ENCODE measurements at places on chromosomes 1 and 21.

DNA sequence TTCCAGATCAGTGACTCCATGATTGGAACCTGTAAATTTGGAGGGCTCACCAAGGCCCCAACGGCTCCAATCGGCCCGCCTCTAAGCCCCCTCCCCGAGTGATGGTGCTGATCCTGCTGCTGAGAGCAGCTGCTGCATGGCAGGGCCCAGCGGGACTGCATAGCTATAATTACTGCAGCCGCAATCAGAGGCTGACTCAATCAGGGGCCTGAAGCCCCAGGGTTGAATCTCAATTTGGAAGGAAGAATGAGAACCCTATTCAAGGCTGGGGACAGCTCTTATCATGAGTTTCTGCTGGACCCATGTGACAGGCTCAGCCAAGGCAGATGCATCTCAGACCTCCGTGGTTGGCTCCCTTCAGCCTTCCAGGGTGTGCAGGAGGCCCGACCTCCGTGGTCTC, 42.8 kb upstream of the MAGOH start:
- no peak for DNase-seq

DNA sequence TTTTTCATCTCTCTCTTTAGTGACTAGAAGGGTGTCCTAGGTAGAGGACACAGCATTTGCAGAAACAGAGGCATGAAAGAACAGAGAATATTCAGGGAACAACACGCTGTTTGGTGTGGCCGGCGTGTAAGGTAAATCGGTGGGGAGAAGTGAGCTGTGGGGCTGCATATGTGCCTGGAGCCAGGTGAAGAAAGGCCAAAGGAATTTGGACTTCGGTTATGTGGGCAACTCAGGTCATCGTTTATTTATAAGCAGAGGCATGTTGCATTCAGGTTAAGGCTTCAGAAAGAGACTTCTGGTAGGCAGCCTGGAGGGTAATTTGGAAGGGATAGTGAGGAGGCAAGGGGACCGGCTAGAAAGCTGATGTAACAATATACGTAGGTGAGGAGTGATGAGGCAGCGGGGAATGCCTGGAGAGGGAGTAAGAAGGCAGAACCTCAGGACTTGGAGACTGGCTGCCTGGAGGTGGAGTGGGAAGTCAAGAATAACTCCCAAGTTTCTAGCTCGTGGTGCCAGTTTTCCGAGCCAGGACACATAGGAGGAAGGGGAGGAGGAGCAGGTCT, 64.1 kb upstream of the ACOT11 start:
- DNase-seq, result no peak

DNA sequence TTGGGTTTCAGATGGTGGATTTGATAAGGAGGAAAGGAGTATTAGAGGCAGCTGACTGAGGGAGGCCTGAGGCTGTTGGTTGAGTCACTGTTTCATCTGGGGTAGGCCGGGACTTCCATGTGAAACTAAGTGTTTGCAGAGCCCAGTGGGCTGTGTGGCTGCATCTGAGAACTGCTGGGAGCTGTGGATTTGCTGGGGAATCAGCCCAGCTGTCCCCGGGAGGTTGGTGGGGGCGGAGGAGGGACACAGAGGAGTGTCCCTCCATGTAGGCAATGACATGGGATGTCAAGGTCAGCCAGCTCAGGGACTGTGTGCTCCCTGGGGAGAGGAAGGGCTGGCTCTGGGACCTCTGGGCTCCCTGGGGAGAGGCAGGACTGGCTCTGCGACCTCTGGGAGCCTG, 36.4 kb downstream of the SLC2A7 start:
- no peak for DNase-seq

GRCh38 chr1:7995437-7995836, 30.7 kb downstream of the ERRFI1 start:
- no peak for DNase-seq

DNA sequence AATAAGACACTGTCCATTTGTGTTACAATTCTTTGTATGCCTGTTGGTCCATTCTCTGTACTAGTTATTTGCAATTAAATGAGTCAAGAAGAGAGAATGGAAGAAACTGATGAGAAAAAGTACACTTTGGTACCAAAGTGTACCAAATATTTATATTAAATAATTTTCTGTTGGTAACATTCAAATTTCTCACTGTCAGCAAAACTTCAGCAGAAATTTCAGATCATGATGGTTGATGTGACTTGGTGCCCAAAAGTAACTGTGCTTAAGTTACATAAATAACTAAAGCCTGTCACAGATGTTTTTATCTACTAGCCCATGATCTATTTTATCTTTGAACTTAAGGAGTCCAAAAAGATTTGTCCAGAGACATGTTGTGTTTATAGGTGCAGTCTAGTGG, 274.4 kb upstream of the CXADR start:
- no peak for DNase-seq

GRCh38 chr1:67824766-67825165, 8.5 kb downstream of the GNG12 start:
- no peak for DNase-seq

- no peak for DNase-seq
These were observed 1.1 kb downstream of the DPYD start for GRCh38 chr1:97919585-97920261.

- DNase-seq, result no peak
These were observed 52.9 kb downstream of the FOXJ3 start for GRCh38 chr1:42282024-42282579.

DNA sequence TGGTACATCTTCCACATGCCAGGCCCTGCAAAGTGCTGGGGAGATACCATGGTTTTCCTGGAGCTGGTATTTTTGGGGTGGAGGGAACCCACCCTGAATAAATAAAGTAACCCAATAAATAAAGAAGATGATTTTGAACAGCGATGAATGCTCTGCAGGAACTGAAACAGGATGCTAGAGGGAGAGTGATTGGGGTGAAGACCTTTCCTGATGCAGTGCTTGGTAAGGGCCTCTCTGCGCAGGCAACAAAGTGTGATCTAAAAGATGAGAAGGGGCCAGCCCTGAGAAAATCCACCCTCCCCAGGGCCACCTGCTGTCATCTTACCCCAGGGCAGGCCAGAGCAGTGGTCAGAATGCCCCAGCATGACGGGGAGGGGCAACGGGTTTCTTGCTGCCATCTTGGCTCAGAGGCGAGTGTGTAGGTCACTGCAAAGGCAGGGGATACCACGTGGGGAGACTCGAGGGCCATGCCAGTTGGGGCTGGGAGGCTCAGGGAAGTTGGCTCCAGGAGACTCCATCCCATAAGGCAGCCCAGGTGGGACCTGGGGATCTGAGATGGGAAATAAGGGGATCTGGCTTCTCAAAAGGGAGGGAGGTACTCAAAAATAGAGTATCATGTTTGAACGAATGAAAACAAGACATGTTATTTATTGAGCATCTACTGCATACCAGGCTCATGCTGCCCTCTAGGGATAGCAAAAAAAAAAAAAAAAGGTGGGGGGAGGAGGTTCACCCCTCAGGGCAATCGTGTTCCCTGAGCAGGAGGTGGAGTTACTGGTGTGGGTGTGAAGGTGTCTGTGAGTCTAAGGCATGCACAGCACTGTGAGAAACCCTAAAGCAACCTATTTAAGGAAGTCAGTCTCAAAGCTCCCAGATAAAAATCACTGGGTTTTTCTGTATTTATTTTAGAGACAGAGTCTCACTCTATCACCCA, 2.8 kb downstream of the SRARP start:
- no peak for DNase-seq

GRCh38 chr1:174850726-174851125, 149.0 kb upstream of the CACYBP start:
- no peak for DNase-seq

- DNase-seq, result no peak
These were observed 14.8 kb downstream of the ATP1B1 start for GRCh38 chr1:169121146-169121923.

- no peak for DNase-seq
These were observed 263.4 kb downstream of the FOXD2 start for GRCh38 chr1:47701283-47701682.

DNA sequence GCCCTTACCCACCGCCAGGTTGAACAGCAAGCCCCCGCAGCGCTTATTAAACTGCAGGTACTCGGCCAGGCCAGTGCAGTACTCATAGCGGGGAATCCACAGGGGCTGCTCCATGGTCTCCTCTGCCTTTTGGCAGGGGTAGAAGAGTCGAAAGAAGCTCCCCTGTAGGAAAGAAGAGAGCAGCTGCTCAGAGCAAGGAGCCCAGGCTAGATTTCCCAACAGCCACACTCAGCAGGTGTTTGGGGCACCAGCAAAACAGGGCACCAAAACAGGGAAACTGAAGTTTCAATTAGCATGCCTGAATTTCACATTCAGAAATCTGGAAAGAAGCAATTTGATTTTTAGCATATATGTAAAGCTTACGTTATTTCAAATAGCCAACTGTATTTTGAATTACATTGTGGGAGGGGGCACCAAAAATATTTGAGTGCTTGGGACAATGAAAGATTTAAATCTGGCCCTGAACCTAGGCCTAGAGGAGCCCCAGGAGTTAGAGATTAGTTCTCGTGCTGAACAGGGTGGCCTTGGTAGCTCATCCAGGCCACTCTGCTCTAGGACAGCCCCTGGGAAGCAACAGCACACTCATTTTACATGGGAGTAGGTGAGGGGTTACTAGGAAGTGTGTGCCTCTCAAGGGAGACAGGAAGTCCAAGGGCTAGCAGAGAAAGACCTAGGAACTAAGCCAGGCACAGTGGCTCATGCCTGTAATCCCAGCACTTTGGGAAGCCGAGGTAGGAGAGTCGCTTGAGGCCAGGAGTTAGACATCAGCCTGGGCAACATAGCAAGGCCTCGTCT, 8.2 kb downstream of the PAFAH2 start:
- no peak for DNase-seq

DNA sequence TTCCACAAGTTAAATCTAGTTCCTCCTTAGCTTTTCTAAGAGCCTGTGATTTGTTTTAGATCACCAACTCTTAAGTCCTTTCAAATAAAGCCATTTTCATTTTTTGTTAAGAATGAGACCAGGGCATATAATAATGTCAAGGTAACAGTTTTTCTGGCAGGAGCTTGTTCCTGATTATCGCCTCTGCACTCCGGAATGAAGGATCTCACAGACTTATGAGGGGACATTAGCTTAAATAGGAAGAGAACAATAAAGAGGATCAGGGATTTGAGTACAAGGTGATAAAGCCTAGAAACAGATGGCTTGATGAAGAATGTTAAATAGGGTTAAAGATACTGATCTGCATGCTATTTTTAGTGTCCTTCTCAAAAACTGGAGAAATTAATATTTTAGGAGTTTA, 13.6 kb upstream of the OTUD7B start:
- DNase-seq, result no peak

DNA sequence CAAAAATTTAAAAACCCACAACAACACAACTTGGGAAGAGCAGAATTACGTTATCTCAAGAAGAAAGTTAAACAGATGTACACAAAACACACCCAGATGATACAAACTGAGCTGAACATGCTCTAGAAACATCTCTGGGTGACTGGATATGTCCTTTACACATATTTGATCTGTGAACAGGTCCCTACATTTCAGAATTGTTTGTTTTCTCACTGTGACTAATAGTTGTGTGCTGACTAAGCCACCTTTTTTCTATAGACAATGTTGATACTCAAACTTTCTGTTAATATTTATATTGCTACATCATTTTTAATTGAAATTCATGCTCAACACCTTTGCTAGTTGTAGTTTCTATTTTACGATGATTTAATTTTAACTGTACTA, 1.0 kb upstream of the F11R start:
- no peak for DNase-seq

DNA sequence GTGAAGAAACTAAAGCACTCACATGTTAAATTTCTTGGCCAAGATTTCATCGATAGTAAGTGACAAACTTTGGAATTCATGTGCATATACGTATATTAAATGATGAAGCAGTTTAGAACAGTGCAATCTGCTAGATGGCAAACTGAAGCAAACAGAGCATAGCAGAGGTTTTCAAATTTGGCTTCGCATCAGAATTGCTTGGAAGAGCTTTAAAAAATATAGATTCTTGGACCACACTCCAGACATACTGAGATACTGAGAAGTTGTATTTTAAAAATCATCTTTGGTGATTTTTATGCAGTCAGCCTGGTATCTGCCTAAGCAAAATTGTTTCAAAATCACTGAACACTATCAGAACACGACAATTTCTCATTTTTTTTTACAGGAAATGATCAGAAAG, 709.2 kb downstream of the PLA2G4A start:
- no peak for DNase-seq

- no peak for DNase-seq
These were observed 15.4 kb downstream of the AMPD2 start for GRCh38 chr1:109634771-109635750.

GRCh38 chr1:29716306-29716705, 480.0 kb downstream of the PTPRU start:
- DNase-seq, result no peak

DNA sequence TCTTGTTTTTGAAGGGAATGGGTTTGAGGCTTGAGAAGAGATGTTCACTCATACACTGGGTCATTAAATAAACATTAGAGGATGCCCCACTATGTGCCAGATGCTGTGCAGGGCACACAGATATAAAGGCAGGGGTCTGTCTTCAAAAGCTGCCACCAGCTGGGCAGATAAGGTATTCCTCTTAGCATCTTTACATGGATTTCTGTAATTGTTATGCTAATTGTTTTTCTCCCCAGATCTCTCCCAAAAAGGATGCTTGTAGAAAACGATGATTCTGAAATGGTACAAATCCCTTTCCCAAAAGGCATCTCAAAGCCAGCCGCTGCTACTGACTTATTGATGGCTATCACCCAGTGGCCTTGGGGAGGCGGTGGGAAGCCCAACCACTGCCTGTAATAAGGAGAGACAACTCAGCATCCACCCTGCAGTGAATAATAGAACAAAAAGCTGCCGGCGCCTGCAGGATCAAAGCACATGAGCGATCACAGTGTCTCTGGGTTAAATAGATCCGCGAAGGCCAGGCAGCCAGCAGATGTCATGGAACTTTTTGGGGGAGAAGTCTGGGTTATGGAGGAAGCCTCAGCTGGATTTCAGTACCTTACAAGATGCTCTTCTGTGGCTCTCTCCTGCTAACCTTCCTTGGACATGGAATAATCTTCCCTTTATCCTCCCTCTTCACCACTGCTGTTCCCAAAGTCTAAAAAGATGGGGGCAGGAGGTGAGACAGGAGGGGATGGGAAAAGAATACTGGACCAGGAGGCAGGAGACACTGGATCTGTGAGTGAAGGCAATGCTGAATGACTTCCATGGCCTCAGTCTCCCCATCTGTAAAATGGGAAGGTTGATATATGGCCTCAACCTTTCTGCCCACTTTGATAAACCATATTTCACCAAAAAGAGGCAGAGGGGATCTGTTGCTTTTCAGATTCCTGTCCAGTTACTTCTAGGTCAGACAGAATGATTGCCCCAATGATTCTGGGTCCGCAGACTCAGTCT, 54.8 kb upstream of the CD34 start:
- no peak for DNase-seq

- DNase-seq, result no peak
These were observed 104.9 kb upstream of the SNX7 start for GRCh38 chr1:98556521-98557158.

- no peak for DNase-seq
These were observed 24.2 kb downstream of the TNFRSF9 start for GRCh38 chr1:7916501-7916830.

- DNase-seq, result no peak
These were observed 4.8 kb upstream of the SLC2A1 start for GRCh38 chr1:42963378-42964043.
